ENCODE measurements at places on chromosomes 13 and 19.

DNA sequence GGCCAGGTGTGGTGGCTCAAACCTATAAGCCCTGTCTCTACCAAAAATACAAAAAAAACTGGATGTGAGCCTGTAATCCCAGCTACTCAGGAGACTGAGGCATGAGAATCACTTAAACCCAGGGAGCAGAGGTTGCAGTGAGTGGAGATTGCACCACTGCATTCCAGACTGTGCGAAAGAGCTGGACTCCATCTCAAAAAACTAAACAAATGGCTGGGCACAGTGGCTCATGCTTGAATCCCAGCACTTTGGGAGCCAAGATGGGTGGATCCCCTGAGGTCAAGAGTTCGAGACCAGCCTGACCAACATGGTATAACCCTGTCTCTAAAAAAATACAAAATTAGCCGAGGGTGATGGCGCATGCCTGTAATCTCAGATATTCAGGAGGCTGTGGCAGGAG, 34.9 kb upstream of the ZNF83 start:
- no peak for DNase-seq

DNA sequence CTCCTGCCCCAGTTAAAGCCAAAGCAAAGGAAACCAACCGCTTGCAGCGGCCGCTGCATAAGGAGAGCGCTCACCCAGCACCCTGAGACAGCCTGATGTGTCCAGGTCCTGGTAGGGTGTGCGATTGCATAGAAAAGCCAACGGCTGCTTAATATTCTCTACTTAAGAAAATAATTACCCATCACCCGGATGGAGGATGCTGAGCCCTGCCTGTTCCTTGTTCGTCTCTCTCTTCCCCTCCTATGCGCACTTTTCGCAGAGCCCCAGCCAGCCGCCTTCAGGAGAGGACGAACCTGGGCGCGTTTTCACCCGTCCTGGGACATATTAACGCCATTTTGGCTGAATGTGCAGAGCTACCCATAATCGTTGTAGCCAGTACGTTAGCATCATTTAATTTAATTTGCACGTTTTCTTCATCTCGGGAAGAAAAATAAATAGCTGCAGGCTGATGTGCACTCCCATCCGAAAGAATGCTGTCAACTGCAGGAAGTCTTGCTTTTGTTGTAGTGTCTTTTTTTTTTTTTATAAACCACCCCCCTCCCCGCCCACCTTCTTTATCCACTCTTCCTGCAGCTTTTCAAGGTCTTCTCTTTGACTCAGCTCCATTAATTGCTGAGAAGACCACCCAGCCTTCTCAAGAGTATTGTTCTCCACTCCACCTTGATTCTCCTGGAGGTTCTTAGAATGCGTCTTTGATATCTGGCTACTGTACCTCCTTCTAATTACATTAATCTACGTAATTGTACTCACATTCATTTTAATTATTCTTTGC, 214.5 kb downstream of the TEX29 start:
- DNase-seq = no peak

DNA sequence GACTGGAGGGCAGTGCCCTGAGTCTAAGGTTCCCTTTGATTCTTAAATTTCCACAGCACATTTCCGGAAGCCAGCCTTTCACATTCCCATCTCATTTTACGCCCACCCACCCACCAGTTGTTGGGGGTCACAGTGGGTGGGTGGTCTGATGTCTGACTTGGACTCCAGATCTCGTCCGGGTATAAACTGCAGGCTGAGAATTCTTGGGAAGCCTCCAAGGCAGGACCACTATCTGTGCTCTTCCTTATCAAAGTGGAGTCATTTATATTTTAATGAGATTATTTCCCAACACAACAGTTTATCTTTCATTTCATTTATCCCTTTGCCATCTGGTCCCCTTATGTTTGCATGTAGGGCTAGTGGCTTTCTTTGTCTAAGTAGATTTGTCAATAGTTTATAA, 3.6 kb upstream of the FAM124A start:
- no peak for DNase-seq

DNA sequence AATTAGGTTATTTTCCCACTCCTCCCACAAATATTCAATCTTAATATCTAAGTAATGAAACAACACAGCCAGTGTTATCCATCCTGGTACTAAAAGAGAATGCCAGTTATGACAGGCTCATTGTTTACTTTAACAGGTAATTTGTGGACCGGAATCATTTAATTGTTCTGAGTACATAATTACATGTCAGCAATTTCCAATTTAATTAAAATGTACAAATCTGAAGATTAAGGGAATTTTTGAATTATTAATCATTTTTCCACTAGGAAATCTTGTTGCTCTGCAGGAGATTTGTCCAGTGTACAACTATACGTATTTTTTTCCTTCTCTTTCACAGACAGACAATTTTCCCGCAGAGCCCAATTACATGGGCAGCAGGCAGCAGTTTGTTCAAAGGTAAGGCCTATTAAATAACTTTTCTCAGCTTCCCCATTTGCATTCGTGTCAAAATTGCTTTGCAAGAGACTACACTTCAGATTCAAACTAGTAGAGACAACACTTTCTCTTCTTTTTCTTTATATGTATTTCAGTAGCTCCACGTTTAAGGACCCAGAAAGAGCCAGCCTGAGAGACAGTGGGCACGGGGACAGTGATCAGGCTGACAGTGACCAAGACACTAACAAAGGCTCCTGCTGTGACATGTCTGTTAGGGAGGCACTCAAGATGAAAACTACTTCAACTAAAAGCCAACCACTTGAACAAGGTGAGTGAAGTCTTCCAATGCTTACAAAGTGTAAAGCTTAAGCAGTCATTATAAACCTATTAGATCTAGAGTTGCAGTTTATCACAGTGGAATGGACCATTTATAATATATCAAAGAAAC, 34.8 kb downstream of the PCDH17 start:
- DNase-seq = no peak

All from putamen (tissue), 1 donor.